Colonic mucosa (tissue), 4 donors: ENCODE measurements at places on chromosomes 12 and 14. TPM values are rescaled to one million over a fixed set of nuclear protein-coding genes. Genes with fewer than 3 reads are reported as not detected.
A peak's percentile ranks its signal among the peaks of the same experiment; 100 is the strongest.

DNA sequence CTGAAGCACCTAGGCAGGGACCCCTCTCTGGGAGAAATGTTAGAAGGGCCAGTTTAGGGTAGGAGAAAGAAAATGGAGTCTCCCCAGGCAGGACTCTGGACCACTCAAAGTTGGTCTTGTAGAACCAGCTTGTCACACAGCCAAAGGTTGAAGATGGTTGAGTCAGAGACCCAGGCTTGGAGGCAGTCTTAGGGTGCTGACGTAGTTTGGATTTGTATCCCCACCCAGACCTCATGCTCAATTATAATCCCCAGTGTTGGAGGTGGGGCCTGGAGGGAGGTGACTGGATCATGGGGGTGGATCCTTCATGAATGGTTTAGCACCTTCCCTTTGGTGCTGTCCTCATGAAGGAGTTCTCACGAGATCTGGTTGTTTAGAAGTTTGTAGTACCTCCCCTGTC, 121.2 kb downstream of the CRACR2A start:
- no peaks in the 10 kb centered on the region for H3K27me3 ChIP-seq
- no peak overlapping the region for H3K27ac ChIP-seq
- H3K36me3 ChIP-seq: no peaks in the 10 kb centered on the region

The ASCL1 gene
- 0.53 TPM for total RNA-seq

The TC2N gene
- total RNA-seq: 67.6 TPM

DNA sequence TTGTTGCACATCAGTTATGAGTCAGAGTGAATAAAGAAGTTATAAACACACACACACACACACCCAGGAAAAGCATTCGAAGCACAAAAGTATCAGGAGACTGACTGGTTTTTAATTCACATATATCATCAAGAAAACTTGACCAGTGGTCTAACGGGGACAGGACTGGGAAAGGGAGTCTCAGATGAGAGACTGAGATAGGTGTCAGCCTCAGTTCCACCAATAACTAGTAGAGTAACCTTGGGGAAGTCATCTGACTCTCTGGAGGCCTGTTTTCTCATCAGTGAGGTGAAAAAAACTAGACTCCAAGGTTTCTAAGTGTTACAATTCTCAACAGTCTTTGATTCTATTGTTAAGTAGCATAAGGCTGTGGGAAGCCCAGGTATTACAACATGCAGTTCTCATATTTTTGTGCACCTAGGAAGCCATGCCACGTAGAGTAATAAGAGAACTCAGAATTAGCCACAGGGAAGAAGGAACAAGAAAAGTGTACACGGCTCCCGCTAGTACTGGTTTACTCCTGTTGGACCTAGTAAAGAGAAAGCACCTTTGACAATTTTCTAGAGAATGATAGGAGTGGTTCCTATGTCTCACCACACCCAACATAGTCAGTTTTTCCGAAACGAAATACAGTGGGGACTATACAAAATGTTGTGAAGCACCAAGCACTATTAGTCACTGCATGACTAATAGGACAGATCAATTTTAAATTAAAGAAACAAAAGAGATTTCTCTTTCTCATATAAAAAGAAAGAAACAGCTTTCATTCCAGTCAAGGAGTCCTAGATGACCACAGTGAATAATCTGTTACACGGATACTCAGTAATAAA, 5.0 kb downstream of the PPTC7 start:
- peak overlapping the region; percentile 88 for H3K27ac ChIP-seq
- peaks cover 8% of the 10 kb centered on the region for H3K4me1 ChIP-seq
- H3K4me3 ChIP-seq: no peak overlapping the region
- no peaks in the 10 kb centered on the region for H3K27me3 ChIP-seq

GRCh38 chr14:105331575-105332349, 17.2 kb downstream of the PACS2 start:
- H3K36me3 ChIP-seq: no peaks in the 10 kb centered on the region
- H3K4me3 ChIP-seq: no peak overlapping the region
- DNase-seq: no peak

- peaks cover 2% of the 10 kb centered on the region for H3K4me1 ChIP-seq
- peak overlapping the region; percentile 53 for H3K27ac ChIP-seq
- H3K4me3 ChIP-seq: no peak overlapping the region
- H3K36me3 ChIP-seq: no peaks in the 10 kb centered on the region
- no peak for DNase-seq
Observed at GRCh38 chr12:108833355-108833733, 24.0 kb downstream of the SSH1 start.

- no peak overlapping the region for H3K4me3 ChIP-seq
- H3K27me3 ChIP-seq: no peaks in the 10 kb centered on the region
- DNase-seq: no peak
- H3K36me3 ChIP-seq: no peaks in the 10 kb centered on the region
- H3K27ac ChIP-seq: peak overlapping the region; percentile 62
- H3K4me1 ChIP-seq: peaks cover 7% of the 10 kb centered on the region
Observed at GRCh38 chr14:94386085-94387031, 2.0 kb downstream of the SERPINA1 start.

DNA sequence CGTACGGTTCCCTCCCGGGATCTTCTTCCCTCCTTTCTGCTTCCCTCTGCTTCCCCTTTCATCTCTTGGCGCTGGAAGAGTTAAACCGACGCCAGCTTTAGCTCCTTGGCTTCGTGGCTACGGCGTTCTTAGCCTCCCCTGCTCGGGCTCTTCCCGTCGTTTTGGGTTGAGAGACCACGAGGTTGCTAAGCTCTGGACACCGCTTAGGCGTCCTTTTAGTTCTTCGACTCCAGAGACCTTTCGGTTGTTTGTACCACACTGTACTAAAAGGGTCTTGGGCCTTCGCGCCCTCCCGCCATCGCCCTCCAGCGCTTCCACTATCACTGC, 545 bp downstream of the CPSF2 start:
- no peaks in the 10 kb centered on the region for H3K4me1 ChIP-seq
- no peaks in the 10 kb centered on the region for H3K27me3 ChIP-seq
- peak; percentile 32 for DNase-seq
- peak overlapping the region; percentile 81 for H3K27ac ChIP-seq

- no peaks in the 10 kb centered on the region for H3K27me3 ChIP-seq
- no peak overlapping the region for H3K27ac ChIP-seq
- peak; percentile 34 for DNase-seq
- H3K4me3 ChIP-seq: no peak overlapping the region
- H3K4me1 ChIP-seq: no peaks in the 10 kb centered on the region
Observed at GRCh38 chr12:27236498-27236897, 7.6 kb upstream of the STK38L start.

DNA sequence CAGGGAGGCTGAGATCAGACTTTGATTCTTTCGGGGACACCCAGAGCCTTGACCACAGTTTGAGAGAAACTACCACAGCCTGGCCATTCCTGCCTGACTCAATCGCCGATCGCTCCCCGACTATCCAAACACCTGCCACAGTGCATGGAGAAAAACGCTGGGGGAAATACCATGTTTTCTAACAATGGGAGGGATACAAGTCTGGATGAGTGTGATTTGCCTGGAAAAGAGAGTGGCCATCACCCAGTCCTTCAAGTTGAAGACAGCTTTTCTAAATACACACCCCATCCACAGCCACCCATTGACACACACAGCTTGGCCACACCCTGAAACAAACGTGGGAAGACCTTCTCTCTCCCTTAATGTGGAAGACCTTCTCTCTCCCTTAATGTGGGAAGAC, 6.7 kb upstream of the VASH1 start:
- peak; percentile 5 for DNase-seq
- H3K36me3 ChIP-seq: no peaks in the 10 kb centered on the region
- no peak overlapping the region for H3K27ac ChIP-seq

DNA sequence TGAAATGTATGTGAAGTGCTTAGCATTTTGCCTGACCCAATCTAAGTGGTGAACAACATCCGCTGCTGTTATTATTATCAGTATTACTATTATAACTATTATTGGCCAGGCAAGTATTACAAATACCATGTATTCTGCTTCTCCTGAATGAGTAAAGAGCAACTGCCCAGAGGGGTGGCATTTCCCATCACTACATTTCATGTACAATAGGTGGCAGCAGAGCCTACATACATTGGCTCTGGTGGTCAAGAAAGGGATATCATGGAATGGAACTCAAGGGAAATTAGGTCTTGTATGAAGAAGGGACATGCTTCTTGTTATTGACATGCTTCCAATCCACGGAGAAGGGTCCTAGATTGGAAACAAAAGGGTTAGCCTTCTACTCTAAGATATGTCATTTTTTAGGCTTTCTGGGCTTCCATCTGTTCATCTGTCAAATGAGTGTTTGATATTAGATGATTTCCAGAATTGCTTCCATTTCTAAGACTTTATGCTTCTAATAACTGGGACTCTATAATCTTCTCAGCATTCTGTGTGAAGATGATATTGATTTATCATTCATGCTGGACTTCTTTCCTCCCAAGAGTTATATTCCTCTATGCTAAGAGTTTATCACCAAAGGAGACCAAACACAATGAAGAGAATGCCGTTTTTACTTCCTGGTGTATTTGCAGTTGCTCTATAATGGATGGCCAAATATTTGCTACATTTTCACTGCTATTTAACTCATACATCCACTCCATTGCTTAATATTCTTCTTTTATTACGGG, 239.1 kb downstream of the SSPN start:
- H3K27me3 ChIP-seq: no peaks in the 10 kb centered on the region
- H3K27ac ChIP-seq: no peak overlapping the region
- H3K4me3 ChIP-seq: no peak overlapping the region
- no peaks in the 10 kb centered on the region for H3K36me3 ChIP-seq

GRCh38 chr14:90281756-90282155, 25.4 kb downstream of the PSMC1 start:
- H3K4me3 ChIP-seq: no peak overlapping the region
- no peak for DNase-seq
- H3K27me3 ChIP-seq: no peaks in the 10 kb centered on the region
- H3K36me3 ChIP-seq: no peaks in the 10 kb centered on the region
- no peak overlapping the region for H3K27ac ChIP-seq

GRCh38 chr12:52832985-52833905, 866 bp downstream of the KRT79 start:
- no peak overlapping the region for H3K27ac ChIP-seq
- H3K27me3 ChIP-seq: no peaks in the 10 kb centered on the region
- peak; percentile 35 for DNase-seq
- no peaks in the 10 kb centered on the region for H3K4me1 ChIP-seq
- no peak overlapping the region for H3K4me3 ChIP-seq

GRCh38 chr12:34126239-34126641, 103.9 kb downstream of the ALG10 start:
- H3K27ac ChIP-seq: no peak overlapping the region
- H3K4me3 ChIP-seq: peak overlapping the region; percentile 9
- no peaks in the 10 kb centered on the region for H3K4me1 ChIP-seq
- no peak for DNase-seq
- no peaks in the 10 kb centered on the region for H3K36me3 ChIP-seq
- H3K27me3 ChIP-seq: no peaks in the 10 kb centered on the region

The PAN2 gene
- total RNA-seq: 68.0 TPM

The CABP1 gene
- total RNA-seq: 0.77 TPM

DNA sequence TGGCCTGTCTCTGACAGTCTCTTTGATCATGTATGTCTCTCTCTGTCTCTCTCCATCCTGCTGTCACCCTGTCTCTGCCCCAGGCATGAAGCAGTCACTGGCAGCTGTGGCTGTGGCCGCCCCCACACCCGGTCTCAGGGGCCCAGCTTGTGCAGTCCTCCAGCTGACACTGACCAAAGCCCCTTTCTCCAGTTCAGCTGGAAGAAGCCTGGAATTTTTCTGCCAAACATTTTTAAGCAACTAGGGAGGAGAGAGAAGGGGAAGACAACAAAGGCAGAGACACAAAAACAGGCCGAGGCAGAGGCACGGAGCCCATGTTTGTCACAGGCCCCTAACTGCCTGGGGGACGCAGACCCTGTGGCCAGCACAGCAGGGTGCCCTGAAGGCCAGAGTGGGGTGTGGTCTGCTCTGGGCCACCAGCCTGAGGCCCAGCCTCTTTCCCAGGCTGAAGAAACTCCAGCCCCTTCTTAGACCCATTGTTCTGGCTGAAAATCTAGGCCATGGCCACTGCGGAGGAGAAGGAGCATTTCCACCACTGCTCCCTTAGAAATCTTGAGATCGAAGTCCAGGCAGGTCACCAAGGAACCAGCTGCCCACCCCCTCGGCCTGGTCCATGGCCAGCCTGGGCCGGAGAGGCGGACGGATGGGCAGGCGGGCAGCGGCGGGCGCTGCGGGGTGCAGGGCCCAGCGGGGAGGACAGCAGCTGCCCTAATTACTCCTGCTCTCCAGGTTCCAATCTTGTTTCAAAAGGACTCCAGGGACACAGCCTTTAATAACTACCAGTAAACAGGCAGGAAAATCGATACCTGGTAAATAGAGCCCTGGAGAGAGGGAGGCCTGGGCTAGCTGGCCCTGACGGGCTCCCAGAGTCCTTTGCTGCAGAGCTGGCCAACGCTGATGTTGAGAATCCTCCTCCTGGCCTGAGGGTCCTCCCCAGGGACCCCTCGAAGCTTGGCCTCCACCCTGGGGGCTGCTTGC, 14.9 kb downstream of the DTX1 start:
- H3K27me3 ChIP-seq: no peaks in the 10 kb centered on the region
- no peaks in the 10 kb centered on the region for H3K4me1 ChIP-seq
- no peak for DNase-seq
- no peak overlapping the region for H3K4me3 ChIP-seq

The IFNG gene
- total RNA-seq: 1.1 TPM

GRCh38 chr14:36941783-36942521, 230.5 kb downstream of the SLC25A21 start:
- H3K27ac ChIP-seq: no peak overlapping the region
- DNase-seq: peak; percentile 78
- H3K27me3 ChIP-seq: no peaks in the 10 kb centered on the region
- no peak overlapping the region for H3K4me3 ChIP-seq
- no peaks in the 10 kb centered on the region for H3K4me1 ChIP-seq
- no peaks in the 10 kb centered on the region for H3K36me3 ChIP-seq

The ALG10 gene
- total RNA-seq: 5.6 TPM

The EML5 gene
- total RNA-seq: 0.93 TPM

The THAP2 gene
- total RNA-seq: 3.8 TPM

The MIPOL1 gene
- total RNA-seq: 4.9 TPM

- H3K4me1 ChIP-seq: no peaks in the 10 kb centered on the region
- no peaks in the 10 kb centered on the region for H3K27me3 ChIP-seq
- H3K4me3 ChIP-seq: no peak overlapping the region
- H3K27ac ChIP-seq: no peak overlapping the region
- peaks cover 9% of the 10 kb centered on the region for H3K36me3 ChIP-seq
Observed at GRCh38 chr14:73102806-73103497, 33.4 kb upstream of the PSEN1 start.

The SERPINA10 gene
- total RNA-seq: 0.74 TPM

- H3K27me3 ChIP-seq: no peaks in the 10 kb centered on the region
- H3K27ac ChIP-seq: no peak overlapping the region
- no peaks in the 10 kb centered on the region for H3K36me3 ChIP-seq
- DNase-seq: no peak
- no peaks in the 10 kb centered on the region for H3K4me1 ChIP-seq
Observed at GRCh38 chr12:28893856-28894255, 255.2 kb upstream of the FAR2 start.

The RNASE11 gene
- total RNA-seq: not detected

The PUS7L gene
- 12.9 TPM for total RNA-seq
